WTC11 (cell line): ENCODE measurements at places on chromosomes 6 and 20. TPM values are rescaled to one million over a fixed set of nuclear protein-coding genes. Genes with fewer than 3 reads are reported as not detected.

- H3K4me1 ChIP-seq: peaks cover 87% of the 10 kb centered on the region
- H3K36me3 ChIP-seq: no peaks in the 10 kb centered on the region
- no peaks in the 10 kb centered on the region for H3K27me3 ChIP-seq
- H3K27ac ChIP-seq: no peak overlapping the region
- DNase-seq: no peak
Observed at GRCh38 chr6:131000544-131000943, 62.5 kb downstream of the EPB41L2 start.

GRCh38 chr20:1945660-1946059, 48.2 kb downstream of the PDYN start:
- no peaks in the 10 kb centered on the region for H3K36me3 ChIP-seq
- H3K4me3 ChIP-seq: no peak overlapping the region
- H3K27me3 ChIP-seq: peaks cover 42% of the 10 kb centered on the region
- no peak for DNase-seq
- H3K27ac ChIP-seq: no peak overlapping the region

GRCh38 chr6:142825760-142826159, 119.2 kb downstream of the HIVEP2 start:
- H3K27me3 ChIP-seq: no peaks in the 10 kb centered on the region
- H3K4me3 ChIP-seq: no peak overlapping the region
- H3K27ac ChIP-seq: no peak overlapping the region
- no peak for DNase-seq

DNA sequence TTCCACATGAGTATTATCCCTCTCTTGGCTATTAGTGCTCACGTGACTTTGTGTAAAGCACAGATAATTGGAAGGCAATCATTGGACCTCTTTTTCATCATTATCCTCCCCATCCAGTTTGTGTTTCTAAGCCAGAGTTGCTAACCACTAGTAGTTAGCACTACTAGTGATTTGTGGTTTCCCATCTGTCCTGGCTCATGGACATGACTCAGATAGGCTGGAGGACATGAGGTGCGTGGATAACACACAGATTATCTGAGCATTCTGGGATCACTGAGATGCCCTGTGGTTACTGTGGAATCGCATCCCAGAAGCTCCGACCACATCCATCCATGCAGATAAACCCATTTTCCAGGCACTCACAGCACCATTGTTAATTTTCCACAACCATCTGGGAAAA, 123.8 kb upstream of the NAA20 start:
- no peaks in the 10 kb centered on the region for H3K36me3 ChIP-seq
- no peak for DNase-seq
- H3K27me3 ChIP-seq: 0 out of 2 replicates have a peak, but pooled peaks cover 2% of the 10 kb centered on the region
- no peak overlapping the region for H3K4me3 ChIP-seq

DNA sequence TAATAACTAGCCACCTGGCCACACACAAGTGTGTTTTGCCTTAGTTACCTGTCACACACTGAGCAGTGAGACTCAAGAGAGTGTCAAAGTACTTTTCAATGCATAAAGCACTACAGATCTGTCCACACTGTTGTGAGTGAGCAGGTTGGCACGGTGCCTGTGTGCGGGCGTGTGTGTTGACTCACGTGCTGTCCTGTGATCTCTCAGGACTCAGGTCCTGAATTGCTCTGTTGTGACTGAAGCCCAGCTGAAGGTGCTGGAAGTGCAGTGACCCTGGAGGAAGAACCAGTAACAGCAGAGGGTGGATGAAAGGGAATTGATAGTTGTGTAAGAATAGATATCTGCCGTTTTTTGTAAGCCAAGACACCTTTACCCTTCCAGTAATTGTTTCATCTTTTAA, 18.3 kb downstream of the SLC16A10 start:
- no peak overlapping the region for H3K27ac ChIP-seq
- no peak overlapping the region for H3K4me3 ChIP-seq
- peaks cover 19% of the 10 kb centered on the region for H3K36me3 ChIP-seq
- H3K4me1 ChIP-seq: no peaks in the 10 kb centered on the region

DNA sequence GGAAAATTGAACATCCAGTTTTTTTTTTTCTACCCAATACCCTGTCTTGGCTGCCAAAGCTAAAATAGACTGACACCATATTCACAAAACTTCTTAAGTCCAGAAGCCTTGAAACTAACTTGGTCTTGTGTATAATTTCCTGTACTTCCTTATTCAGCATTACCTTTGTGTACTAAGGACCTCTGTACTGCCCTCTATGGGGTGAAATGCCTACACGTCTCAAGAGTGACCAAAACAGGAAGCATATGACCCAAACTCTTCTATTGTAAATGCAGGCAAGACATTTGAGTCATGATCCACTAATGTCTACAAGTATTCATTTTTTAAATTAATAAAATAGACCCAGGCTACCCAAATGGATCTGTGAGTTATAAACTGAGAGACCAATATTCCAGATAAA, 50.4 kb downstream of the HMGCLL1 start:
- DNase-seq: no peak
- peaks cover 21% of the 10 kb centered on the region for H3K4me1 ChIP-seq
- no peaks in the 10 kb centered on the region for H3K36me3 ChIP-seq
- no peaks in the 10 kb centered on the region for H3K27me3 ChIP-seq

DNA sequence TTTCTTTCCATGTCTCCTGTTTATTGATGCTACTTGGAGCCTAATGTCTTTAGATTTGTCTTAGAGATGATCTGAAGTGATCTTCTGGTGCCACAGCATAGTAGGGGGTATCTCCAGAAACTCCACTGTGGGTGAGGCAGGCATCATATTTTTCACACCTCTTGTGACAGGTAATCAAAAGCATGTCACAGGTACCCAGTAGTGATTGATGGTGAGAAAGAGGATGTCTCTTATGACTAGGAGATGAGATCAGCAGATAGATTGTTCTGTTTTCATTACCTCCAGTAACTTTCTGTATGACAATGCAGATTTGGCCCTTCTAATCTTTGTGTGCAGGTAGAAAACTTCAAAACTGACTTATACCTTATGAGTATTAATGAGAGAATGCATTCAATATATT, 13.5 kb downstream of the NCOA7 start:
- no peaks in the 10 kb centered on the region for H3K4me1 ChIP-seq
- no peak overlapping the region for H3K4me3 ChIP-seq
- no peak overlapping the region for H3K27ac ChIP-seq
- H3K27me3 ChIP-seq: no peaks in the 10 kb centered on the region
- DNase-seq: no peak

- no peak overlapping the region for H3K4me3 ChIP-seq
- H3K36me3 ChIP-seq: no peaks in the 10 kb centered on the region
- DNase-seq: no peak
- H3K27ac ChIP-seq: no peak overlapping the region
- peaks cover 8% of the 10 kb centered on the region for H3K27me3 ChIP-seq
Observed at GRCh38 chr6:30963641-30964040, 19.9 kb upstream of the MUC21 start.

DNA sequence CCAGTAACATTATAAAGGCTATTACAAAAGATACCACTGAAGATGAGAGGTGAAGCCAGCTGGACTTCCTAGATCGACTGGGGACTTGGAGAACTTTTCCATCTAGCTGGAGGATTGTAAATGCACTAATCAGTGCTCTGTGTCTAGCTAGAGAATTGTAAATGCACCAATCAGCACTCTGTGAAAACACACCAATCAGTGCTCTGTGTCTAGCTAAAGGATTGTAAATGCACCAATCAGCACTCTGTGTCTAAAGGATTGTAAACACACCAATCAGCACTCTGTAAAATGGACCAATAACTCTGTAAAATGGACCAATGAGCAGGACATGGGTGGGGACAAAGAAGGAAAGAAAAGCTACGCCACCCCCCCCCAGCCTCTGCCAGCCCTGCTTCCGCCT, 13.6 kb upstream of the RPS10 start:
- DNase-seq: no peak
- H3K4me3 ChIP-seq: no peak overlapping the region
- peaks cover 16% of the 10 kb centered on the region for H3K36me3 ChIP-seq
- H3K27me3 ChIP-seq: no peaks in the 10 kb centered on the region; the same call in 1 of the 2 replicates

- no peak overlapping the region for H3K27ac ChIP-seq
- H3K27me3 ChIP-seq: no peaks in the 10 kb centered on the region; the same call in 1 of the 2 replicates
- peaks cover 16% of the 10 kb centered on the region for H3K4me1 ChIP-seq
Observed at GRCh38 chr6:43983632-43984031, 143.6 kb downstream of the MRPL14 start.

Gene TSBP1
- not detected in 3 replicates for total RNA-seq

Gene DACT2
- 3.4 to 4.9 TPM (median 3.8 TPM) in 3 replicates for total RNA-seq

Gene VGLL2
- total RNA-seq: 0.11 TPM in 1 of 3 replicates, not detected in the others
